ENCODE measurements at places on chromosomes 7 and 10.
A peak's percentile ranks its signal among the peaks of the same experiment; 100 is the strongest.

DNA sequence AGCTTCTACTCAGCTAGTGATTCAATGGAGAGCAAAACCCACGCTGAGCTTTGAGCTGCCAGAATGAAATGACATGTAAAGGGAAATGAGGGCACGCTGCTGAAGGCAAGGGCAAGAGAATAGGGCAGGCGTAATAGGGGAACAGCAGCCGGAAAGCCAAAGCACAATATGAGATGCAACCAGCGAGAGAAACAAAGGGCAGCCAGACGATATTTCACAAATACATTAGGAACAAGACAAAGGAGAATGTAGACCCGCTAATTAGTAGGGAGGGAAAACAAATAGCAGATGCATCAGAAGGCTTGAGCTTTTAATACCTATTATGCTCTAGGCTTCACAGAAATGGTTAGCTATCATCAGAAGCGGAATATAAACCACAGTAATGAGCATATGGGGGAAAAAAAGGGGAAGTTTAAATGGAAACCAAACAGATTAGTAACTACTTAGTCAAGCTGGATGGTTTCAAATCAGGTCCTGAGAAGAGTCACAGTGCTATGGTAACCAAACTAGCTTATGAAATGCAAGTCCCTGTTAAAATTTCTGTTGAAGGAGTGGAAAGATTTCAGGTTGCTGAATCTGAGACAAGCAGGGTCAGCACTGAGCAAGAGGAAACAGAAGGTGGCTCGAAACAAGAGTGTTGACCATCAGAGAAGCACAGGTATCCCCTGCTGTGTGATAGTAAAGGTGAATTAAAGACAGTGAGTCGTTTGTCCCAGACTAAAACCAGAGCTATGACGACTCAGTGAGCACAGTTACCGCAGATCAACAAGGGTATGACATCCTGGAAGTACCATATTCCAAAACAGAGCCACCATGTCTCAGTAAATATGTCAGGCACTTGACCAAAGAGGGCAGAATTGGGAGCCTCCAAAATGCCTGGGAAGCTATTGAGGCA is 496.9 kb upstream of the CELF2 start:
- peak; percentile 14 for DNase-seq

DNA sequence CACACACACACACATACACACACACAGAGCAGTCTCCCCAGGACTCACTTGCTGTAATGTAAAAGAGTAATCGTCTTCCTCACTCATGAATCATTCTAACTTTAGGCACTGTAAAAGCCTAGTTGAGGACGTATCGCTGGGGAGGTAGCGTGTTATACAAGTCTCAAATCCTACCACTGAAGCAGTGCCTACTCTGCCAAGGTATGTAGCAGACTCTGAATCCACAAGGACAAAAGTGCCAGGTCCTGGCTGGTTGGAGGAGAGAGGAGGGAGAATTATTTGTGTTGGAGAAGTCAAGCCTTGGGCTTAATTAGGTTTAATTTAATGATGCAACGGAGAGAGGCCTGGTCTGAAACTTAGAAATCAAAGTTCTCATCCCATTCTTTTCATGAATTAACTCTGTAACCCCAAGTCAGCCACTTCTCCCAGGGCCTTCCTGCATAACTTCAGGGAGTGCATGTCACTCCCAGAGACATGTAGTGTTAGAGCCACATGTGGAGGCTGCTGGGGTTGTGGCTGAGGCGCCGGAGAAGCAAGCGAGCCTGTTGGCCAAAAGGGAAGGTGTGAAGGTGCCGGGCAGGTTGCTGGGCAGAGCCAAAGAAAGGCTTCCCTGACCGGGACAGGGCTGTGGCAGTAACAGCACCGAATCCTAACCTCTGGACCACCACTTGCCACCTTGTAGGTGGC is 36.7 kb downstream of the NKX2-3 start:
- no peak for DNase-seq

DNA sequence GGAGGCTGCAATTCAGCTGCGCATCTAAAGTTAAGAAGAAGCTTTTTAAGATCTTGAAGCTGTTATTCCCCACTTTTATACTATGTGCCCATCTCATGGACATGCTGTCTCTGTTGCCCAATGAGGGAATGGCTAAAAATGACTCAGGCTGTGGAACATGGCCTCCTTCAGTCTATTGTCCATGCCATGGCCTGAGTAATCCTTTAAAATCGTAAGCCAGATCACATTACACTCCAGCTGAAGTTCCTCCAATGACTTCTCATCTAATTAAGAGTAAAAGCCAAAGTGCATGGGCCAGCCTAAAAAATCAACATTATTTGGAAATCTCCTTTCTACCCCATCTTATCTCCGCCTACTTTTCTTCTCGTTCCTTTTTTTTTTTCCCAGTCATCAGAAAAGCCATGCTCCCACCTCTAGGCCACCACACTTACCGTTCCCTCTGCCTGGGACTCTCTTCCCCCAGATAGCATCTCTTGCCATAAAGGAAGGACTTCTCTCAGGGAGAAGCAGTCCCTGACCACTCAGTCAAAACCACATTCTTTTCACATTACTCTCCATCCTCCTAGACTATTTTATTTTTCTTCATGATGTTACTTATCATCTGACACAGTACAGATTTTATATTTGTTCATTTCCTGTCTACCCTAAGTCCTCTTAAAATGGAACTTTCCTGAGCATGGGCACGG is 337.4 kb downstream of the PRPF18 start:
- DNase-seq, result no peak

GRCh38 chr10:70912556-70912955 is 24.2 kb upstream of the PCBD1 start:
- no peak for DNase-seq

DNA sequence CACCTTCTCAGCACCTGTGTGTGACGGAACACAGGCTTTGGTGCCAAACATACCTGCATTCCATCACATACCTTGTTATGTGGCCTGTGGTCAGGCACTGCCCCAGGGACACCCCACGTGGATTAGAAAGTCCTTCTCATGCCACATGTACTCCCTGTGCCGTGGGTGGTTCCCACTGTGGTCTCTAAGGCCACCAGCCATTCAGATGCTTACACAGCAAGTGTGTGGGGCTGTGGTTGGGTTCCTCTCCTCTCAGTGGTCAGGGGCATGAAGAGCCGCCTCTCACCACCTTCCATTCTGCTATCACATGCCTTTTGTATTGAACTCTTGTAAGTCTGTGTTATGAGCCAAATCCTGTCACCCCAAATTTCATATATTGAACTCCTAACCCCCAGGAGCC is 85.1 kb upstream of the IGFBP3 start:
- DNase-seq, result no peak
